HTR-8/SVneo (cell line): ENCODE measurements at places on chromosomes 12 and 14.

DNA sequence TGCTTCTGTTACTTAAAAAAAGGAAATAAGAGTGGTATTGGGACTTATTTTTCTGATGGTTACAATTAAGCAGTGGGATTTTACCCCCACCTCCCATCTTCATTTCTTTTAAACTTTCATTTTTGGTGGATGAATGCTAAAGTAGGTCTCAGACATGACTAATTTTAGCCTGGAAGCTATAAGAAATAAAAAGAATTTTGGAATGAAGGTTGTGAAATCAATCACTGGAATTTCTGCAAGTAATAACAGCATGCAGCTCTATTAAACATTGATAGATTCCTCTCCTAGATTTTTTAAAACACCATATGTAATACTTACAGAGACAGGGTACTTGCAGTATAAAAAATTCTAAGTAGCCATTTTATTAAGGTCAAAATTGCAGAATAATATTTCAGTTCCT is 164.2 kb upstream of the CLEC14A start:
- no peak for DNase-seq

DNA sequence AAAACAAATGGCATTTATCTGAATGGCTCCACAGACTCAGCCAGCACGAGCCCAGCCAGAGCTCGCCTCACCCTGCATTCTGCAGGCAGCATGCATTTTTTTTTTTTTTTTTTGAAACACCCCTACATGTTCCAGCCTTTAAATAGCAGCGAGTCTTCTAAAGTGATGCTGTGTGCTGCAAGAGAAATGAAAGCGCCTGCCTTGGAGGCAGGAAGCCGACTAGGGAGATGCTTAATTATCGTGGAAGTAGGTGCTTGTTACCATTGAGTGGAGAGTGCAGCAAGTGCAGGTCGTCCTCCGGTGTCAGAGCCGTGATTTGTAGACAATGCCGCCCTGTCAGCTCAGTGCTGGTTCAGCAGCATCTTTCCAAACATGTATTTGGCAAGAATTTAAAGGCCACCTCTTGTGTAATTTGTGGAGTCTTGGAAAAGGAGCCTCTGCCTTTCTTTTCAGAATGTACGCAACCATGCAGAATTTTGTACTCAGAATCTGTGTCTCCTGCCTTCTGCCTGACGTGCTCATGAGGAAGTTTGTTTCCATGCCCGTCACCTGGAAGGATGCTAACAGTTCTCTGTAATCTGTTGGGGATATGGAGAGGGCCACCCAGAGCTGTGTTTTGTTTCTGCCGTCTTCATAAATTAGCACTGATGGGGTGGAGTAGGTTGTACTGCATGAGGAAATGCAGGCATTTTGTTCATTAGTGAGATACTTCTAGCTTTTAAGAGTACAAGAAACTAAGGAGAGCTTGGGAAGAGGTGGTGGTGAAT is 345.9 kb upstream of the RGS6 start:
- no peak for DNase-seq

DNA sequence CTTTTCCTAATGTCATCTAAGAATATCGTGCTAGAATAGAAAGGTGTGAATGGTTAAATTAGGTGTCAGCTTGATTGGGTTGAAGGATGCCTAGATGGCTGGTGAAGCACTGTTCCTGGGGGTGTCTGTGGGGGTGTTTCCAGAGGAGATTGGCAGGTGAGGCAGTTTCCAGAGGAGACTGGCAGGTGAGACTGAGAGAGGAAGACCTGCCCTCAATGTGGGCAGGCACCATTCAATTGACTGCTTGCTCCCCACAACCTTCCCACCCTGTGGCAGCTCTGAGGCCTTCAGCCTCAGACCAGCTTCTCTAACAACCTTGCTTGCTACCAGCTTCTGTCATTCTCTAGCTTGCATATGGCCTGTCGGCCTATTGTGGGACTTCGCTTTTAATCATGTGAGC is 9.2 kb downstream of the RNASE9 start:
- DNase-seq = no peak

DNA sequence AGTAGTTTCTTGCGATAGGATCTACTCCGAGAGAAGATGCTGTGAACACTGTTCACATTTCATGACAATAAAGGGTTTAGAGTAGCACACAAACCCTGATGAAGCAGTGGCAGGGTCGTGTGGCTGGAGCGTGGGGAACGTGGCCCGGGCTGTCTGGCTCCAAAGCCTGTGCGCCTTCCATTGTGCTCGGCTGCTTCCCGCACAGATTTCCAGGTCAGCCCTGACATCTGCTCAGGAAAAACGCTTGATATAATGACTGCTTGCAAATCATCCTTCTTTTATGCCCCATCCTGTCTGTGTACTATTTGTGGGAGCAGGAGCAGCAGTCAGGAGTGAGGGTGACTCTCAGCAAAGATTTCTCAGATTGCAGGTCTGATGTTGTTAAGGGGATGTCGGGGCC is 78.6 kb downstream of the EML1 start:
- no peak for DNase-seq

DNA sequence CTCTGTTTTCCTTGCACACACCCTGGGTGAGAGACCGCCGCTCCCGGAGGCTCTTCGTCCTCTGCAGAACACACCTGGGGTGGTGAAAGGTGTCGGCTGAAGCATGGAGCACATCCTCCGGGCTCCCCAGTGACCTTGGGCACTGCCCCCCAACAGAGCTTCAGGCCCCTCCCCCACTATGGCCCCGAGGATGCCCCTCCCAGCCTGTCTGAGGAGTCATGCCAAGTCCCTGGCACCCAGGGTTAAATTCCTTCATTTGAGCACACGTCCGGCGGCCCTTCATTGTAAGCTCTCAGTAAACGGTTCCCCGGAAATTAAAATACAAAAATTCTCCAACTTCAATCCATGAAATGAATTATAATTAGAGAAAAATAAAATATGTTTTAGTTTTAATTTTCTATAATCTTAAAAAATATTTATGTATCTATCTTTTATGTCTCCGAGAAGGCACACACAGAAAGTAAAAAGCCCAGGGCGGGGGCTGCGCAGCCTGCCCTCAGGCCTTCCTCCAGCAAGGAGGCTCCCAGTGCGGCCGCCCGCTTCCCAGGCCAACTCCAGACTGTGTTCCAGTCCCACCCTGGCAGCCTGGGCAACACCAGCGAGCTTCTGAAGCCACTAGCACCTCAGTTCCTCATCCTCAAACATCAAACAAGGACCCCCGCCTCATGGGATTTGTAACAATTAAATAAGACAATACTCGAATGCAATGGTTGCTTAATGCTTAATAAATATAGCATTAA is 63.5 kb downstream of the TMEM132D start:
- DNase-seq = no peak

GRCh38 chr14:82830596-82830995 is 1296.9 kb upstream of the SEL1L start:
- DNase-seq = no peak

DNA sequence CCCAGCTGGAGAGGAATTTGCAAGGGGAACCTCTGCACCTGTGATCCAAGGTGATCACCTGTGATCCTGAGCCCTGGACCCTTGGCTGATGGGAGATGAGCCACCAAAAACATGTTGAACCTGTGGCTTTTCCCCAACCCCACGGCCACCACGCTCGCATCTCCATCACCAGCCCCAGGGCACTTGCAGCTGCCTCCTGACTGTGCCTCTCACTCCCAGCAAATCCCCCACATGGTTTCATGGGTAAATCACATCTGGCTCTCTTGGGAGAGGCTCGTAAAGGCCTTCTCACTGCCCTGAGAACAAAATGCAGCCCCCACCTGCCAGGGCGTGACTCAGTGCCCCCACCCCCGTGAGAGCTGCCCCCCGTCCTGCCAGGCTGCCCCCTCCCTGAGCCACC is 76.0 kb downstream of the RFLNA start:
- DNase-seq = no peak

DNA sequence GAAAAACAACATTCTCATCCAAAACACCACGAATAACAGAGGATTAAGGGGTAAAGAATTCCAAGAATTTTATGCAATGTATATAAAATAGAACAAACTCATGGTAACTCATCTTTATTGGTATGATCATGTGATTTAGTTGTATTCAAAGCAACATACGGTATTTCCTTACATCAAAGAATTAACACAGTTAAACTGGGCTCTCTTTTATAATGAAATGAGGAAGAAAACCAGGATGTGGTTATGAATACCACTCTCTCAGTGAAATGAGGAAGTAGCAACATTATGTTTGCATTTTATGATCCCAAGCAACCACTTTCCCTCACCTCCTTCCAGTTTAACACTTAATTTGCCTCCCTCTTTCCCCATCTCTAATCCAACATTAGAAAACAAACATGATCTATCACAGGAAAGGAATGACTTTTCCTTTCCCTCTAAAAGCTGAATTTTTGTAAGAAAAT is 22.9 kb downstream of the SPTLC2 start:
- DNase-seq = peak; percentile 27

GRCh38 chr14:61559641-61560201 is 135.6 kb upstream of the HIF1A start:
- DNase-seq = no peak

- no peak for DNase-seq
Observed at GRCh38 chr14:74492776-74493342, at the start of gene NPC2. Gene NPC2 (minus strand): TSS chr14:74493305. CDS start chr14:74493274, 31 bp downstream.

- no peak for DNase-seq
Observed at GRCh38 chr14:71932229-71932981, at the start of gene RGS6. Gene RGS6 (plus strand): TSS chr14:71932429.

DNA sequence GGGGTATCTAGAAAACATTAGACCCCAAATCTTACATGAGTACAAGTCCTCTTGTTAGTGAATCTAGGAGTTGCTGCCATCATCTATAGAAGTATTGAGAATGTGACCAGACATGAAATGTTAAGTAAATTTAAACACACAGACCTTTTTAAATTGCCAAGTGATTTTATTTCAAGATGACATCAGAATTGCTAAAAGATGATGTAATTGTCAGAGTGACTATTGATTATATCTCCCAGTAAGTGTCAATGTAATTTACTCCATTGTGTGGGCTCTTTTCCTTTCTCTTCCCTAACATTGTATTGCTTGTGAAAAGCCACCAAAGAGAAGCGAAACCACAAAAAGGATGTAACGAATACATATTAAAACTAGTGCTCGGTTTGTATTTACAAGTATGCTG is 16.8 kb downstream of the ADAM21 start:
- DNase-seq = no peak

- DNase-seq = peak; percentile 60
Observed at GRCh38 chr14:30214461-30215090, 286.9 kb upstream of the PRKD1 start.

- DNase-seq = no peak
Observed at GRCh38 chr14:93987376-93987775, 9.7 kb upstream of the CCDC197 start.

- no peak for DNase-seq
Observed at GRCh38 chr14:67817750-67818438, 1.5 kb upstream of the ZFYVE26 start.

GRCh38 chr12:15688202-15688736 is 100.9 kb downstream of the EPS8 start:
- DNase-seq = no peak

DNA sequence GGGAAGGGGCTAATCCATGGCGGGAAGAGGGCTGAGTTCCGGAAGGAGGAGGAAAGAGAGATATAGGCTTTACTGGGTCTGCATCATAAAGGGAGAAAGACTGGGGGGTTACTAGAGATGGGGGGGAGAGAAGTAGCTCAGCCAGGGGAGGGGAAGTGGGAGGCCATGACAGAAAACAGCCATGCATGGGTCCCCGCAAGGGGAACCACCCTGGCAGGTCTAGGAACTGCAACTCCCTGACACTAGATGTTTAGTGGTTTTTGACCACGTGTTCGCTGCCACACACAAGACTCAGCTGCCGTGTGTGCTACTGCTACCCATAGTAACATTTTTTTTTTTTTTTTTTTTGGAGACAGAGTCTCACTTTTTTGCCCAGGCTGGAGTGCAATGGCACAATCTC is 145.0 kb downstream of the RIMBP2 start:
- DNase-seq = no peak

DNA sequence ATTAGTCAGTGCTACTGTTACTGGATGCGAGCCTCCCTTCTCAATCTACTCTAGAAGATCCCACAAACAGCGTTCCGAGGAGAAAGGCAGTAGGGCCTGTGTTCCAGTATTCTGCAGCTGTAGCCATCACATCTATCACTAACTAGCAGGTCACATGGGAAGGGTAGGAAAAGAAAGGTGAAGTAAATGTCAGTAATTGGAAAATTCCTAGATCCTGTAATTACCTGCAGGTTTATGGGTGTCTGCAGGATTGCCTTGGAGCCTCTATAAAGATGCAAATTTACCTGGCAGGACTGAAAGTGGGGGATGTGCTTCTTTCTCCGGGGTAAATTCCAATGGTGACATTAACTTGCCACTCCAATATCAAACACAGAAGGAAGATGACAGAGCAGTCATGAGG is 77.8 kb downstream of the FERMT2 start:
- no peak for DNase-seq

GRCh38 chr12:1934068-1934467 is 15.6 kb upstream of the CACNA2D4 start:
- no peak for DNase-seq

- no peak for DNase-seq
Observed at GRCh38 chr12:27869567-27869966, 89.5 kb upstream of the MANSC4 start.

GRCh38 chr14:35362450-35362849 is 42.1 kb downstream of the NFKBIA start:
- DNase-seq = no peak

DNA sequence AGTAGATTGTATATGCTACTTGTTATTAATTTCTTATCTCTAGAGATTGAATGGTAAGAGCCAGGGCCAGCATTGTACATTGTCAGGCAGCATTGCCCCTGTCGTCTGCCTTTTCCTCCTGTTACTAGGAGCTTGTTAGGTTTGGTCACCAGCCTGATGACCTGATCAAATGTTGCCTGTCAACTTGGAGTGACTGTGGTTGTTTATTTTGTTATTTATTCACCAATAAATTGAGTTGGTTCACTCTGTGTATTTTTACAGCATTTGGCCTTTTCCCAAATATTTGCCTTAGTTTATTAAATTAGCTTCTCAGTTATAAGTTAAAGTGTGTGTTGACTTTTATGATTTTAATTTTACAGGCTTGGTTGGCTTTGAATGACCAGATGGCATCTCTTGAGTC is 88.4 kb downstream of the PRKCH start:
- no peak for DNase-seq

DNA sequence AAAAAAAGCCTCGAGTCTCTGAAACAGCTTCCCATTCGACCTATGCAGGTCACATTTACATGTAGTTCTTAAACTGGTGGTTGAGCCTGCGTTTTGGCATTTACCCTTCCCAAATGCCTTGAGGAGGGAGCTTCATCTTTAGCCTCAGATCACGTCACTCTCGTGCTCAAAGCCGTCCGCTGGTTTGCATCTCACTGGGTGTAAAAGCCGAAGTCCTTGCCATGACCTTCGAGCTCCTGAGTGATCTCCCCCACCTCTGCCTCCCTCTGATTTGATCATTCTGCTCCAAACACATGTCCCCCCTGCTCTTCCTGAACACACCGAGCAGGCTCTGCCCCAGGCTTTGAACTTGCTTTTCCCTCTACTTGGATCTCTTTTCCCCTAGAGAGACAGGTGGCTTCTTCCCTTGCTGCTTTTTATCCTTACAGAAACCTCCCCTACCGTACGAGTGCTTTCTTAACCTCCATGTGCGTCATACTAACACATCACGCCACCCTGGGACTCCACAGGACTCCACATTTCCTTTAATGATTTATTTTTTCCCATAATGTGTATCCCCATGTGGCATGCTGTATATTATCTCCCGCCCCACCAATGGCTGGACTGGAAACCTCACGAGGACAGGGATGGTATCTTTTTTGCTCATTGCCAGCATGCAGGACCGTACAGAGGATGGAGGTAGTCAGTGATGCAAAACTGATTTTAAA is 610.7 kb downstream of the VRK1 start:
- DNase-seq = no peak
